ENCODE measurements at places on chromosomes 6 and 20. TPM values are rescaled to one million over a fixed set of nuclear protein-coding genes. Genes with fewer than 3 reads are reported as not detected.
A peak's percentile ranks its signal among the peaks of the same experiment; 100 is the strongest.

The ARMH2 gene
- 0.30 TPM for total RNA-seq

The RNF8 gene
- total RNA-seq: 32.0 TPM

The MATN4 gene
- 1.5 TPM for total RNA-seq

GRCh38 chr6:44002593-44003344, 124.5 kb downstream of the MRPL14 start:
- DNase-seq: peak; percentile 88

GRCh38 chr6:50249493-50249892, 199.8 kb upstream of the DEFB112 start:
- DNase-seq: no peak

Data from activated CD4-positive, alpha-beta T cell treated with anti-CD3 and anti-CD28 coated beads, Interleukin-2, amount 10 ng/mL, durations not matched to agents 24 days and 14 days (primary cell).